Amygdala (tissue), 56 donors: ENCODE measurements at places on chromosomes 1 and 21.

- DNase-seq, result no peak
These were observed 62.6 kb upstream of the CLDN14 start for GRCh38 chr21:36542312-36543101.

DNA sequence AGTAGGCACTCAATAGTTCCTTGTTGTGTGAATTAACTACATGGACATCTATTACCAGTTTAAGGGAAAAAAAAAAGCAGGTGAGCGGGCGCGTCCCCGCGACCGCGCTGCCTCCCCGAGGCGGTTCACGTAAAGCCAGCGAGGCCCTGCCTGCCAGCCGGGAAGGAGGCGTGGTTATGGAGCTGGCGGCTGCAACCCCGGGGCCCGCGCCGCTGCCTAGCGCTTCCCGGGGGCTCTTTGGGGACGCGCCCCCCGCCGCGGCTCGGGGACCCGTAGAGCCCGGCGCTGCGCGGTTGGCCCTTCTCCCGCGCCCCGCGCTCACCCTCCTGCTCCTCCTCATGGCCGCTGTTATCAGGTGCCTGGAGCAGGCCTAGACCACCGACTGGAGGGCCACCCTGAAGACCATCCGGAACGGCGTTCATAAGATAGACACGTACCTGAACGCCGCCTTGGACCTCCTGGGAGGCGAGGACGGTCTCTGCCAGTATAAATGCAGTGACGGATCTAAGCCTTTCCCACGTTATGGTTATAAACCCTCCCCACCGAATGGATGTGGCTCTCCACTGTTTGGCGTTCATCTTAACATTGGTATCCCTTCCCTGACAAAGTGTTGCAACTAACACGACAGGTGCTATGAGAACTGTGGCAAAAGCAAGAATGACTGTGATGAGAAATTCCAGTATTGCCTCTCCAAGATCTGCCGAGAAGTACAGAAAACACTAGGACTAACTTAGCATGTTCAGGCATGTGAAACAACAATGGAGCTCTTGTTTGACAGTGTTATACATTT is 2.6 kb upstream of the CC2D1B start:
- no peak for DNase-seq

GRCh38 chr1:153347856-153348255 is 785 bp downstream of the PGLYRP4 start:
- DNase-seq, result no peak

DNA sequence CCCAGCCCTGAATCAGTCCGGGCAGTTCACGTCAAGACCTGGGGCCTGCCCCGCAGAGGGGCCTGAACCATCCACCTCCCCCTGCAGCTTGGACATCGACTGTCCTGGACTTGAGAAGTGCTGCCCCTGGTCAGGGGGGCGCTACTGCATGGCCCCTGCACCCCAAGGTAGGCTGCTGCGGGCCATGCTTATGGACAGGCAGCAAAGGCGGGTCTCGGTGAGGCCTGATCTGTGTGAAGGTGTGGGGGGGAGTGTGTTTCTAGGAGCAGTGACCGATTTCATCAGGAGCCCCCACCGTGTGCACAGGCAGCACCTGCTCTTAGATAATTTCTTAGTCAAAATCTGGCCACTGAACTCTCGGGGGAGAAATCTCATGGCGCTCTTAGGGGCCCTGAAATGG is 13.0 kb downstream of the UMODL1 start:
- DNase-seq, result no peak

DNA sequence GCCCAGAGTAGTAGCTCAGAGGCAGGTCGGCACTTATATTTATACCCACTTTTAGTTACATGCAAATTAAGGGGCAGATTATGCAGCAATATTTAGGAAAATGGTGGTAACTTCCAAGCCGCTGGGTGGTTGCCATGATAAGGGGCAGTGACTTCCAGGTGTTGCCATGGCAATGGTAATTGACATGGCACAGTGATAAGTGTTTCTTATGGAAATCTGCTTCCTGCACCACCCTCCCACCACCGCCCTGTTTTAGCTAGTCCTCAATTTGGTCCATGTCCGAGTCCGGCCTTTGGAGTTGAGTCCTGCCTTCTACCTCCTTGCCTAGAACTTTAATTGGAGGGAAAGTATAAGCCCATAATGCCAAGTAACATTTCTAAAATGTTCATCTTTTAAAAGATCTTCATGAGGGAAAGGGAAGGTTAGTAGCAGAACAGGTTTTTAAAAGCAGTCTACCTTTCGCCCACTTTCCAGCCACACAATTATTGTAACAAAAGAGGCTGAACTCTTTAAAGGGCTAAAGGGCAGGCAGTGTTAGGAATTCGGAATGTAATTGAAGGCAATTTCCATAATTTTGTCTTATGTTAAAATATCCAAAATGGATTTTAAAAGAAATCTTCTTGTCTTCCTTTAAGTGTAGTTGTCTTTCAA is 21.7 kb downstream of the ZBTB8B start:
- no peak for DNase-seq

GRCh38 chr1:94418664-94419655 is 771 bp downstream of the ABCD3 start:
- DNase-seq, result peak; percentile 55

GRCh38 chr1:199040076-199040905 is 401.5 kb downstream of the PTPRC start:
- DNase-seq, result no peak

- DNase-seq, result no peak
These were observed 16.5 kb upstream of the EDN2 start for GRCh38 chr1:41500781-41501518.

- no peak for DNase-seq
These were observed 115.7 kb upstream of the UBE2U start for GRCh38 chr1:64087768-64088167.

GRCh38 chr1:204340081-204340889 is 19.4 kb downstream of the PLEKHA6 start:
- DNase-seq, result no peak

GRCh38 chr1:36968730-36969129 is 65.6 kb downstream of the GRIK3 start:
- no peak for DNase-seq
